ENCODE measurements at places on chromosomes 1 and 21. TPM values are rescaled to one million over a fixed set of nuclear protein-coding genes. Genes with fewer than 3 reads are reported as not detected.

RGS5 gene
- 8.2 TPM for total RNA-seq

HES4 gene
- 15.4 TPM for total RNA-seq

ZNF683 gene
- total RNA-seq: not detected

ETV3L gene
- total RNA-seq: not detected

CXADR gene
- total RNA-seq: 0.05 TPM

KCNJ6 gene
- not detected for total RNA-seq

FAF1 gene
- total RNA-seq: 66.6 TPM

HENMT1 gene
- total RNA-seq: 3.2 TPM

ARF1 gene
- total RNA-seq: 569 TPM

PSMA5 gene
- total RNA-seq: 189 TPM

AMPD1 gene
- total RNA-seq: not detected

TBX19 gene
- total RNA-seq: 0.66 TPM

RORC gene
- total RNA-seq: not detected

YOD1 gene
- total RNA-seq: 6.5 TPM

SLC30A7 gene
- 32.4 TPM for total RNA-seq

TTC39A gene
- total RNA-seq: 0.42 TPM

ADAMTSL4 gene
- total RNA-seq: 35.4 TPM

USP24 gene
- 25.2 TPM for total RNA-seq

STUM gene
- not detected for total RNA-seq

BEND5 gene
- not detected for total RNA-seq

OLFML2B gene
- total RNA-seq: 9.1 TPM

DYNLT5 gene
- 2.2 TPM for total RNA-seq

FAM177B gene
- not detected for total RNA-seq

TRIM58 gene
- not detected for total RNA-seq

LCE1B gene
- total RNA-seq: not detected

AKR7A3 gene
- total RNA-seq: 0.17 TPM

SPATA45 gene
- not detected for total RNA-seq

ALX3 gene
- 10.0 TPM for total RNA-seq

ADGRL2 gene
- total RNA-seq: 12.6 TPM

CLDN17 gene
- not detected for total RNA-seq

CNIH3 gene
- total RNA-seq: 17.7 TPM

UMODL1 gene
- total RNA-seq: not detected

ILDR2 gene
- not detected for total RNA-seq

FCGR3A gene
- not detected for total RNA-seq

SPRR3 gene
- not detected for total RNA-seq

FAM163A gene
- not detected for total RNA-seq

RSPH1 gene
- not detected for total RNA-seq

IL23R gene
- total RNA-seq: not detected

YRDC gene
- 21.2 TPM for total RNA-seq

PCNT gene
- total RNA-seq: 23.8 TPM

SNX7 gene
- 35.1 TPM for total RNA-seq

MIXL1 gene
- not detected for total RNA-seq

TDRD5 gene
- total RNA-seq: not detected

PSMB4 gene
- total RNA-seq: 339 TPM

RHD gene
- not detected for total RNA-seq

GPR52 gene
- 0.18 TPM for total RNA-seq

EFNA3 gene
- total RNA-seq: 0.42 TPM

LRRN2 gene
- not detected for total RNA-seq

TRAF3IP3 gene
- total RNA-seq: not detected

ANGEL2 gene
- 25.9 TPM for total RNA-seq

ZMPSTE24 gene
- 78.3 TPM for total RNA-seq

PLPPR4 gene
- total RNA-seq: 0.37 TPM

LRRC53 gene
- total RNA-seq: not detected

Data from HFFc6 (cell line).